ENCODE measurements at places on chromosomes 1 and 21. TPM values are rescaled to one million over a fixed set of nuclear protein-coding genes. Genes with fewer than 3 reads are reported as not detected.

The LCE2C gene
- total RNA-seq, result not detected

The TSSK3 gene
- 0.79 TPM for total RNA-seq

The KCNK1 gene
- total RNA-seq, result 7.2 TPM

GRCh38 chr1:78420181-78420580, 70.6 kb upstream of the PTGFR start:
- DNase-seq, result no peak

The PIK3R3 gene
- total RNA-seq, result 16.2 TPM

DNA sequence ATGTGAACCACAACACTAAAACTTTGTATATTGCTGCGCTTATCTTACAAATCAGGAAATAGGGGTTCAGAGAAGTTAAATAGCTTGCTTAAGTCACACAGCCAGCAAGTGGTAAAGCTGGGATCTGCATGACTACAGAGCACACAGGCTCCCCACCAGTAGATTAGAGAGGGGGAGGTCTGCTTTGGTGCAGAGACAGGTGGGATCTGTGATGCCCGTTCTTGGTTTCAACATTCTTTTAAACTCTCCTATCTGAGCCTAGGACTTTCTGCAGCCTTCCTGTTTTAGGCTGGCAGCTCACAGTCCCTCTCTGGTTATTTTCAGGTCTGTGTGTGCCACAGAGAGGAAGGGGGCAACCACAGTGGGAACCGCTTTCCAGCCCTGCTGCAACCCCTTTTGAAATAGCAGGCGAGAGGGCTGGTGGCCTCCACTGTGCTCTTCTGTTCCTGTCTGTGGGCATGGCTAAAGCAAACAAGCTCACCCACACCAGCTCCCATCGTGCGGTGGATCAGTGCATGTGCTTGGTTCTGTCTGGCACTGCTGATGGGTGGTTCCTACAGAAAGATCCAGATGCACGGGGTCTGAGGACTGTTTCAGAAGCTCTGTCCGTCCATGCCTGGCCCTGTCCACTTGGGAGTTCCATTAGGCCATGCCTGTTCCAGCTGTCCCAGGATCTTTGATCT, 1.7 kb upstream of the IL6R start:
- DNase-seq, result no peak

- DNase-seq, result no peak
These were observed 7.0 kb upstream of the TFF1 start for GRCh38 chr21:42373196-42373907.

DNA sequence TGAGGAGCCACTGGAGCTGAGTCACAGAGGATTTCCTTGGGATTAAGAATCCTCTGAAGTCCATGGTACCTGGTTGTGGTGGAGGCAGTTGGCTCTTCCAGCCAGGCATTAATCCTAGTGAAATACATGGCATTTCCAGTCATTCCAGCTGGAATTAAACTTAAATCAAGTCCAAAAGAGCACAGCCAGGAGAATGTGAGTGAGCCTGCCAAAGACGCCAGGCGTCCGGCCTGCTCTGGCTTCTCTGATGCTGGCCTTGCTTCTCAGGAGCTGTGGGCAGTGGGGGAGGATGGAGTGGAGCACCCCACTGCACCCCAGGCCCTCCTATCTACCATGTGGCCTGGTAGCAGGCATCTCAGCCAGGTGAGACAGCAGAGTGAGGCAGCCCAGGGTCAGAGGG, 23.4 kb upstream of the TENT5C start:
- DNase-seq, result no peak
